ENCODE measurements at places on chromosomes 13 and 19.

GRCh38 chr19:48271531-48272151 is 1.8 kb downstream of the ZNF114 start:
- DNase-seq: peak; percentile 59

DNA sequence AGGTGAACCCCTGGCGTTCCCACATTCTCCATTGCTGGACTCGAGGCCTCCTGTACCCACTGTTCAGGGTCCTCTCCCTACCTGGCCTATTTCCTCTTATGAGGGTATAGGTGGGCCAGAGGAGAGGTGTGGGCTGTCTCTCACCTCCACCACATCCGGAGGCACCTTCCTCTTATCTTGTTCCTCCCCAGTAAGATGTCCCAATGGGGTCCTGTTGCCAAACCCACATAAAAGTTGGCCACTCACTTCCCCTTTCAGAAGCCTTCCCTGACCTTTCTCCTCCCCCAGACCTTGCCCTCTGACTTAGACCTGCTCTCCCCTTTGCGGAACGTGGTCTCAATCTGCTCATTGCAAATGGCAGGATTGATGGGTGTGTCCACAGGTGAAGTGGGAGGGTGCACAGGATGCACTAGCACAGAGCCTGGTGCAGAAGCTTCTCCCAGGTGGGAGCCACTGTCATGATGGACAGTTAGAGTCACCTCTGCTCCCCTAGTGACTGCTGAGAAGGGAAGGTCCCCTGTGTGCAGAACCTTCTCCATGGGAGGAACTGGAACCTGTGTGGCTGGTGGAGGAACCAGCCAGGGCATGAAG is 1.3 kb downstream of the CYP4F3 start:
- DNase-seq: no peak

GRCh38 chr13:39587939-39588338 is 15.1 kb downstream of the LHFPL6 start:
- no peak for DNase-seq

DNA sequence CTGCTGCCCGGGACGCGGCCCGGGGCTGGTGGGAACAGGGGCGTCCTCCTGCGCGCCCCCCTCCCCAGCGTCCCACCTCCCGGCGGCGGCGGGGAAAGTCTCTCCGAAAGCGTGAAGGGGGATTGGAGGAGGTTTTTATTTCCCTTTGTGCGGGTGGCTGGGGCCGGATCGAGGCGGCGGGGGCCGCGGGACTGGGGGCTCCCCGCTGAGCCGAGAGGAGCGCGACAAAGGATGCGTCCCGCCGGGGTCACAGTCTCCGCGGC is 132 bp downstream of the SHD start:
- DNase-seq: no peak

DNA sequence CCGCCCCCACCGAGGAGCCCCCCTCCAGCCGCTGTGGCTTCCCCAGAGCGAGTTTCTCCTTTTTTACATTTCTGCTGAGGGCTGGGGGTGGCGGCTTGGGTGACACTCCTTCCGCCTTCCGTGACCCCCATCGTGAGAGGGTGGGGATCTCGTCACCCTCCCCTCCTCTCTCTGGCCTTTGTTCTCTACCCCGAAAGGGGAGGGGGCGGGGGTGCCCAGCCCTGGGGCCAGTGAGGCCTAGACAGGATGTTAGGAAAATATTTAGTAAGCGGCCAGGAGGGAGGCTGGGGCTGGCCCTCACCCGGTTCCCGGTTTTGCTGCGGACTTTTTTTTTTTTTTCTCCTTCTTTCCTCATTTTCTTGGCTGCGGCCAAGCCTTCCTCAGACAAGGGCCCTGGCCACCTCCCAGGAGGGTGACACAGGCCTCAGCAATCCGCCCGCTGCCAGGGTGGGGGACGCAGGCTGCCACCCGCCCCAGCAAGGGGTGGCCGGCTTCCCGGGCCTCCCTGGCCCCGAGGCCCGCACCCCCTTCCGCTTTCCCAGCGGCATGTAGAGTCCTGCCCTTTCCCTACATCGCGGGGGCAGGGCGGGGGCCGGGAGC is 3.9 kb downstream of the MIDN start:
- no peak for DNase-seq

DNA sequence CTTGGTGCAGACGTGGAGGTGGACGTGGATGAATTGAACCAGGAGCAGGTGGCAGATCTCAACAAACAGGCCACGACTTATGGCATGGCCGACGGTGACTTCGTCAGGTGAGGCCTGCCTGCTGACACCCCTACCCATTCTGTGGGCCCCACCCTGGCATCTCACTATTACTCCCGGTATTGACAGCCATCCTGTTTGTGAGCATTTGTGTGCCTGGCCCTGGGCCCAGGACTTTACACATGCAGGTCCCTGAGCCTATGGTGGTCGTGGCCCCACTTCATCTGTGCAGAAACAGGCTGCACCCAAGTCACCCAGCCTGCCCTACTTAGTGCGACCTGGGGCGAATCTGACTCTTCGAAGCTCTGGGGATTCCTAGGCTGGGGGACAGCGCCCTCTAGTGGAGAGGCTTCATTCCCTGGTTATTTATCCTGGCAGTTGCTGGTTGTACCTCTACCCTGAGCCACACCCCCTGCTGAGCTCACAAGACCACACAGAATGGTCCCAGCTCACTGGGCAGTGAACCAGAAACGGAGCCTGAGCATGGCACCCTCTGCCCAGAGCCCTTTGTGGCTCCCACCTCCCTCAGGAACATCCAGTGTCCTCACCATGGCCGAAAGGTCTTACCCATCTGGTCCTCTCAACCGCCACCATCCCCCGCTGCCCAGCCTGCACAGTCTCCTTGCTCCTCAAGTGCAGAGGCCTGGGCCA is 16.9 kb downstream of the ZNF296 start:
- peak; percentile 49 for DNase-seq

DNA sequence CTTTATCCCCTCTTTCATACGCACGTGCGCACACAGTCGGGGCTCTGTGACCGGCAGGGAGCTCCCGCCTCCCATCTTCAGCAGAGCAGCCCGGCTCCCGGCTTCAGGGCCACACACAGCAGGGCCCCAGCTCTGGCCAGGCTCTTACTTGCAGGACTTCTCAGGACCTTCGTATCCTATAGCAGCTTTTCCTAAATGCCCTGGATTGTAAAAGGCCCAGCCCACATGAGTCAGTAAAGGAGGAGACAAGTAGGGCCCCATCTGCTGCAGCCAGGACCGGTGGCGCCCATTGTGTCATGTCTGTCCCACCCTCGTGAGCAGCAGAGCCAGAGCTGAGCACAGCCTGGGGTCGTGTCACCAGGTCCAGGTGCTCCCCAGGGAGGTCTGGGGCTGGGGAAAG is 107.6 kb upstream of the VSTM2B start:
- no peak for DNase-seq
